Vagina (tissue), 2 donors: ENCODE measurements at places on chromosomes 1 and 21. TPM values are rescaled to one million over a fixed set of nuclear protein-coding genes. Genes with fewer than 3 reads are reported as not detected.

Gene PLPPR4
- total RNA-seq = 1.5 TPM

GRCh38 chr1:228259951-228260350 is 52.1 kb downstream of the OBSCN start:
- DNase-seq = peak; percentile 40

- no peak for DNase-seq
Observed at GRCh38 chr1:20276485-20277159, 14.1 kb upstream of the VWA5B1 start.

Gene SLC9C2
- not detected for total RNA-seq

- DNase-seq = peak; percentile 37
Observed at GRCh38 chr21:45748593-45748992, 105.1 kb downstream of the PCBP3 start.

Gene DOCK7
- 34.1 TPM for total RNA-seq

DNA sequence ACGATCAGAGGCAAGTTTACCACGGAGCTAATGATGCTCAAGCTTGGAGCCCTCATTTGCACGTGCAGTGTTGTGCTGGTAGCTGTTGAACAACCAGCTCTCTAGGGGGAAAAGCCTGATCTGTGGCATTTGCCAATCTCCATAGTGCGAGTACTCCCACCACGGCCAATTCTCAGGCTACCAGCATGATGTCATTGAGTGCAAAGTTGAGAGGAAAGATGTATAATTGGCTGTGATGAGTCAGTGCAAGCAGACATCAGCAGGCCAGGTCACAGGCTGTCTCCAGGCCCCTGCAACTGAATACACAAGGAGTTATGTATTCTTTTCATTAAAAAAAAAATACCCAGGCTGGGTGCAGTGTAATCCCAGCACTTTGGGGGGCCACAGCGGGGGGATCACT is 233.1 kb upstream of the VAMP3 start:
- DNase-seq = no peak

GRCh38 chr1:23122023-23122748 is 46.5 kb downstream of the LUZP1 start:
- no peak for DNase-seq

DNA sequence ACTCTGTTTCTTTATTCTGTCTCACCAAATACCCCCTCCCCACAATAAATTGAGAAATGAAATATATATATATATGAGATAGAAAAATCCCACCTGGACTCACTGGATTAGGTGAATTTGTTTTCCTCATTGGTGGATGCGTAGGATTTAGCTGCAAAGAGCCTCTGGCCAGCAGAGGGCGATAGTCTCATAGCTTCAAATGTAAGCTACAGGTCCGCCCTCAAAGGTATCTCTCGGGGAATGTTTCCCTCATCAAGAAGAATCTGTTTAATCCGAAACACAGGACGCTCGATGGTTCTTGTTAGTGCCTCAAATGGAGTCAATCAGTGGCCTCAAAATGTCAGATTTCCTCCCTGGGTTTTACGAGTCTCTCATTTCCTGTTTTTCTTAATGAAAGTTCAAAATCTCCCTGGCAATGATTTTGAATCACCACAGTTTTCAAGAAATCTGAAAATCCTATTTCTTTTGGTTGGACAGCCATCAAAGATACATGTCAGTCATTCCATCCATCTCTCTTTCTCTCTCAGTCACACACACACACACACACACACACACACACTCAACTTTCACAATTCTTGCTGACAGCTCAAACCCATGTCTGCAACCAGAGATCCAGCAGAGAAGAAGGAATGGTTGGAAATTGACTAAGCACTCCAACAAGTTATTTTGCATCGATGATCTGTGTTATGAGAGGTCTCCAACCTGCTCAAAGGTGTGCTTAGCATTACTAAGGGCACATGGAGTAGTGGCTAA is 13.9 kb upstream of the CAMK1G start:
- no peak for DNase-seq

- no peak for DNase-seq
Observed at GRCh38 chr1:241391926-241392710, 35.1 kb upstream of the RGS7 start.

GRCh38 chr1:36126797-36127500 is 1.9 kb upstream of the COL8A2 start:
- no peak for DNase-seq

DNA sequence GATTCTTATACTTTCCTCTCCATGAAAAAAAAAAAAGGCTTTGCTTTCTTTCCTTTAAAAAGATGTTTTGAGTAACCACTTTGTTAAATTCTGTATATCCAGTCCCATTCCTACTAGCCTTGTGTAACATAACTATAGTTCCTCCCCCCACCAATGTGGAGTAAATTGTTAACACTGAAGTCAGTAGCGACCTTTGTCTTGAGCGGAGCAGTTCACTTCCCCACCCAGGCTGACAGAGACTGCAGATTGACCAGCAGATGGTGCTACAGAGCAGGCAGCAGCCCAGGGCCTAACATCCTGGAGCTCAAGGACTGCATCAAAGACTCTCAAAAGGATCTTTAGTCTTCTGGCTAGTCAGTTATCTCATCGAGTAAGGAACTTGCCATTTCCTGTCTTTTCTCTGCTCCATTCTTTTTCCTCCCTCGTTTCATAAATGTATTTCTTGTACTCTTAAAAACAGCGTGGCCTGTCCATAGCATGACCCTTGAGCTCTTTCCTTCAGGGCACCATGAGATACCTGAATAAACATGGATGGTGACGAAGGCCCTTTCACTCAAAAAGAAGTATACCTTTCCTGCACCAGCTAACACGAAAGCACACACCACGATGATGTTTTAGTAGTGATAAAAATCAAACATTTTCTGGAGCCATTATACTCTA is 503.5 kb upstream of the PKN2 start:
- DNase-seq = no peak

Gene TAS1R1
- not detected for total RNA-seq

Gene RUNX3
- total RNA-seq = 4.2 TPM

DNA sequence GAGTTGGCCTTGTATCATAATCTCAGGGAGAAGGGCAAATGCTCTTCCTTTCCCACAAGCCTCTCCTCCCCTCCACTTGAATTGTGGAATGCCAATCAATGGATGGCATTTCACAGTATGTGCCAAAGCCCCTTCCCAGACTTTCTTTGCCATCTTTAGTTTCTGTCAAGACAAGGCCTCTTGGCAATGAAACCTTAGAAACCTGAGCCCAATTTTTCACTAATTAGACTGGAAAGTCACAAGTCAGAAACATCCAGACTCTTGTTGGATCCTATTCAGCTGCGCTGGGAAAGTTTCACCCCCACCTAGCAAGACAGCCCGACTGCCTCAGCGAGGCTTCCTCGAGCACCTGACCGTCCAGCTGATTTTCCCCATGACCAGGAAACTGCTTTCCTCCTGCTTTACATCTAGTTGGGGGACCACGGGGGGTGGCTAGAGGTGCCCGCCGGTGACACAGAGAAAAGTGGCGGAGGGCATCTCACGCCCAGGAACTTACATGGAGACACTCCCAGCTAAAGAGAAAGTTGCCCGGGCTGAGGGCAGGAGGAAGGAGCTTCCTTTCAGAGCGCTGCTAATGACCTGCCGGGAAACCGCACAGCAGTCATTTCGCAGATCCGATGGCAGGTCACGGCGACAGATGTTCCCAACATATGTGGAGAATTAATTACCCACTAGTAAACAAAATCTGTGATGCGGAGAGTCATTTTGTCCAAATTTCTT is 302.6 kb upstream of the RRP15 start:
- DNase-seq = no peak

GRCh38 chr1:218242171-218242570 is 42.9 kb upstream of the RRP15 start:
- no peak for DNase-seq

GRCh38 chr1:248730507-248731335 is 24.8 kb downstream of the LYPD8 start:
- DNase-seq = no peak

GRCh38 chr1:63074321-63074720 is 248.0 kb upstream of the FOXD3 start:
- no peak for DNase-seq
